Eye (tissue), 1 donor: ENCODE measurements at places on chromosomes 7 and 10.

DNA sequence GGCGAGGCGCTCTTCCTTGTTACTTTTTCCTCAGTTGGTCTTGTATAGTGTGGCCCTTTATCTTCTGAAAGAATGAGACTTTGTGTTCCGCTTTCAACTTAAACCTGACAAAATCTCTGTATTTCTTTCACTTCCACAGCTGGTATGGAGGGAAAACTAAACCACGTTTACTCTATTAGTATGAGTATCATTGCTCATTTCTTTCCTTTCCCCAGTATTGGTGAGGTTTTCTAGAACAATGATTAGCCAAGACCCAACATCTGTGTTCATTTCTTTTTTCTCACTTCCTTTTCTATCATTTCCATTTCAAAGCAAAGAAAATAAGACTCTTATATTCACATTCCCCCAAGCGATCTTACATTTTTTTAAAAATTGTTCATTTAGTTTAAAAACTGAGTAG, 165.3 kb downstream of the PAXIP1 start:
- DNase-seq, result no peak

DNA sequence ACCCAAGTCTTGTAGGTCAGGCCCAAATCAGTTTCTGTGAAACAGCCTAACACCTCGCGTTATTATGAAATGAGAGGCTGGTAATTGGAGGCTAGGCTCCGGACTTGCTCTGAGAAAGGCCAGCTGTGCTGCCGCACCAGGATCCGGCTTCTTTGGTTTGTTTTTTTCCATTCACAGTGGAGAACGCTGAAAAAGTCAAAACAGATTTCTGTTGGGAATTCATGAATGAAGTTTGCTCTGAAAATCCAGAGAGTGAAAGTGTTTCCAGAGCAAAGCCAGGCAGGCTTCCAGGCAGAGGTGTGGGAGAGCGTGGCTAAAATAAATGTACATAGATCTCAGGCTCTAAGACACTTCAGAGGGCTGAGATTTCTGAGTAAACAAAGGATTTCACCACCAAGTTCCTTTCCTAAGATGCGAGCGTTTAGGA, 240.1 kb downstream of the TRIL start:
- no peak for DNase-seq

DNA sequence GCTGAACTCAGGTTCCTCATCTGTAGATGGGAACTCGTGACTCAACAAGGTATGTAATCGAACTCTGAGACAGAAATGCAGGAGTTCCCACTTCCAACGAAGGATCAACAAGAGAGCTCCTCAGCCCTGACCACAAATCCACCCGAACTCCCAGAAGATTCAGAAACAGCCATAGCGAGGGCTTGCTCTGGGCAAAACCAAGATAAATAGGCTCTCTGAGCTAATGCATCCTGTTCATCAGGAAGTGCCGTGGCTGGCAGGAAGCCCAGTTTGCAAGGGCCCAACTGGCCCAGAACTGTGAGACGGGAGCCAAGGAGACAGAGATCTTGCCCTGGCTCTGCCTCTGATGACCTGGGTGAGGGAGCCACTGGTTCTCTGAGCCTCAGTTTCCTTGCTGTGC, 141.7 kb upstream of the PFKP start:
- no peak for DNase-seq

GRCh38 chr10:32190890-32191491, 134.8 kb upstream of the KIF5B start:
- peak; percentile 79 for DNase-seq

DNA sequence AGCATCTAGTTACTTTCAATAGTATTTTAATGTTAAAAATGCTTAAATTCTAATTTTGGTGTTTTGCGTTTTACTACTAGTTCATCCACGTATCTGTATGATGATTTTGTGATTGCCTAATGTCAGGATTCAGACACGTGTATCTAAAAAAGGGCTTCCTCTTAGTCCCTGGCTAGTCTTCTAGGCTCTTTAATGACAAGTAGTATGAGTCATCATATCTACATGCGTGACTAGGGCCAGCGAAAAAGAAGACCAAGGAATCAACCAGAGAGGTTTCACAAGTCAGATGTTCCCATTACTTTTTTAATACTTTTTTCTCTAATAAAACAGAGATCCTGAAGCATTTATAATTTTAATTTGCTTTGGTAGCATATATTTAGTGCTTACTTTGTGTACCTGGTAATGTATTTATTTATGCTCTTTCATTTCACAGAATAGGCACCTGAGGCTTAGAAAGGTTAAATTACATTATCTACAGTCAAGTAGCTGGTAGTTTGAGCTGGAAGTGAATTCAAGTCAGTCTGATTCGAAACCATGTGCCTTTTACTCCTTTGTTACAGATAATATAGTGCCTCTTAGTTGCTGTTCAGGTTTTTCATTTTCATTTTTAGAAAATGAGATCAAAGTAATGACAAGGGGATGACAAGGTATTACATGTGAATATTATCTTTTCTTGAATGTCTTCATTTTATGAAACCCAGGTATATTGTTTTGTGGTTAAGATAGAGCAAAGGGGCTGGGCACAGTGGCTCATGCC, 140.3 kb downstream of the FOXP2 start:
- no peak for DNase-seq

- no peak for DNase-seq
Observed at GRCh38 chr10:78995987-78996791, 72.6 kb upstream of the ZMIZ1 start.

DNA sequence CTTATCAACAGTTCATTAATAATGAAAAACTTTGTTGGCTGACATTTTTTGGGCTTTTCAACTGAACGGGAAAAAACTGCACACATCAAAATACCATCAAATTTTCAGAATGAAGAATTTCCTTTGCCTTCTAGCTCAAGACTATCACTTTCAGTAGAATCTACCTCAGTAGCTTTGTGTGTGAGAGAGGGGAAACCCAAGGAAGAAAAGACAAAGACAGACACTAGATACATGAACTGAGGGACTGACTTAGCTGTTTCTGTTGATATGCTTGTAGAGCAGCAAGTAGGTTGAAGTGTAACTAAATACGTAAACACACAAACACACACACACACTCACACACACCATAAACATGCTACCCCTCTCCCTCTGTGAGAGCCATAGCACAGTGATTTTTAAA, 257.1 kb downstream of the CDK14 start:
- DNase-seq, result no peak

- no peak for DNase-seq
Observed at GRCh38 chr10:86712317-86712707, 44.0 kb downstream of the LDB3 start.

- no peak for DNase-seq
Observed at GRCh38 chr7:53050433-53050832, 15.0 kb downstream of the POM121L12 start.

- peak; percentile 77 for DNase-seq
Observed at GRCh38 chr10:8051109-8051821, 3.2 kb upstream of the GATA3 start.

GRCh38 chr10:29285624-29286051, 3.2 kb upstream of the LYZL1 start:
- no peak for DNase-seq

DNA sequence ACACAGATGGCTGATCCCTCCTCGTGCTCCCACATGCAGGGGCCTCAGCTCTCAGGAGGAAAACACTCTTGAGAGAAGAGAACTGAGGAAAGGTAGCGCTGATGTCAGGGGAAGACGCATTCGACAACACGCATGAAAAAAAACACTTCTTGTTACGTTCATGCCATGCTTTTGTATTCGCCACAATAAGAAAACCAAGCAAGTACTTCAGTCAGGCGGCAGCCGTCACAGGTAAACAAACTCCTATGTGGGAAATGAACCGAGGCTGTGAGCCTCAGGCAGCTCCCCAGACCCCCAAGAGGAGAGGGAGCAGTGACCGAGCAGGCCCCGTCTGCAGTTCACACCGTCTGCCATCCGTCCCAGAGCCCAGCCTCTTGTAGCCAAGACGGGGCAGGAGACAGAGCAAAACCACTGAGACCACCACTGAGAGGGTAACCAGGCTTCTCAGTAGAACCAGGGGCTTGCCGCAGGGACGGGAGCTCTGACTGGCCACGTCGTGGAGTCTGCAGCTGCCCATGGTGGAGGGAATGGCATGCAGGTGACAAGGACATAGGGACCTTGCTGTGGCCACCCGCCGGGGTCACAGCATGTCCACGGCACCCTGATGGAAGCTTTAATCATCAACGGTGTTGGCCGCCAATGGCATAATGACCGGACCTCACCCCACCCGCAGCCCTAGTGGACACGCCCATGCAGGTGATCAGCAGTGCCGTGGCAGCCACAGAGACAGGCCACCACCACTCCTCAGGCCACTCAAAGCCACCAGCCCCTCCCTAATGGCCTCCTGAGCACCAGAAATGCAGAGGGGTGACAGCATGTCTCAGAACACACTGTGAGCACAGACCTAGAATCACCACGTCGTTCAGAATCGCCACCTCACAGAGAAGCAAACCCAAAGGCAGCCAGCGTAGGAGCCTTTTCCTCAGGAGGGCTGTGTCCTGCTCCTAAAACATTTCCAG, 304.3 kb downstream of the PTPRN2 start:
- no peak for DNase-seq

DNA sequence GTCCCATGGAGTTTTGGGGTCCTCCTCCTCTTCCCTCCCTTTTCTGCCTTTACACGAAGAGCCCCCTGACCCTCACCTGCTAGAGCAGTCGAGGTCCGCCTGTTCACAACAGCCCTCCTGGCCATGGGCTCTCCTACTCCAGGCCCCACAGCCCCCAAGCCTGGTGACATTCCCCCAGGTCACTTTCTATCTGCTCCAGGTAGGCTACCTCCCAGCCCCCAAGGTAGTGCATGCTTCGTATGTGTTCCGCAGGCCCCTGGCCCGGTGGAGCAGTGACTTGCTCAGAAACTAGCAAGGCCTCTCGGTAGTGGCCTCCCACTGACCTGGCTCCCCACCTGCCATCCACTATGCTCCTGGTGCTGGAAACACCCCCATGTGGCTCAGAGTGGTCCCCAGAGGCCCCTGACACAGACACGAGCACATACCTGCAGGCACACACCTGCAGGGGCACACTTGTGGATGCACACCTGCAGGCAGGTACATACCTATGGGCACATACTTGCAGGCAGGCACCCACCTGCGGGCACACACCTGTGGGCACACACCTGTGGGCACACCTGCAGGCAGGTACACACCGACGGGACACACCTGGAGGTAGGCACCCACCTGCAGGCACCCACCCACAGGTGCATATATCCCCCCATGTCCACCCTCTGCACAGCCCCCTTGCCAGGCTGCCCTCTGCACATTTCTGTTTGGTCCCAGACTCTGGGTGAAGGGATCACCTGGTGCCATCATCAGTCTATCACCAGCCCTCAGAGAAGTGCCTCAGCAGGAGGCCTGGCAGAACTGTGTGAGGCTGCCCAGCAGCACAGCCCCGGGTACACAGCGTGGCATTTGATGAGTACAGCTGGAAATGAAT, 322.5 kb downstream of the PTPRN2 start:
- no peak for DNase-seq

DNA sequence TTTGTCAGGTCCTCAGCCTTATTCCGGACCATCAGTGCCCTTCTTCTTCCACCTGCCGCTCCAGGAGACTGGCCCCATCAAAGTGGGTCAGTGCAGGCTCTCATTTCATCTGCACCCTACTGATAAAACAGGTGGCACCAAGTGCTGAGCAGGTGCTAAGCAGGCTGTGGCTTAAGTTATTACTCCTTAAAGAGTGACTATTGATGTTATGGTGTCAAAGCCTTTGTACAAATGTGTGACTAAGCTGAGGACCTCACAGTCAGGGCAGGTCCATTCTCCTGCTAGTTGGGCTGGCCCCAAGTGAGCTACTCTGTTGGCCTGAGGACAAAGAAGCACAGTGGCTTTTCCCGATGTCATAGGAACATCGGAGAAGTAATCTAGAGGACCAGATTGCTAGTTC, 11.2 kb upstream of the CALD1 start:
- no peak for DNase-seq

DNA sequence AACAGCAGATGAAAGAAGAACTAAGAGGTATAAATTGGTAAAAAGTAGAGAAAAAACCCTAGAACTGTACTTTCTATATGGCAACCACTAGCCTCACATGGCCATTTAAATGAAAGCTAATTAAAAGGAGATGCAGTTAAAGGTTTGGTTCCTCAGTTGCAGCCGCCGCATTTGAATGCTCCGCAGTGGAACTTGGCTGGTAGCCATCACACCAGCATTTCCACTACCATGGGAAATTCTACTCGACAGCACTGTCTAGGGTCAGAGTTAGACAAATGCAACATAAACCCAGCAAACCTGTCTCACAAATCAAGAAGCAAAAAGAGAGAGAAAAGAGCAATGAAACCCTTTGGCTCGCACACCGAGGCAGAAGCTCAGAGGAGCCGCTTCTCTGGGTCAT, 29.7 kb downstream of the VIPR2 start:
- DNase-seq, result no peak

DNA sequence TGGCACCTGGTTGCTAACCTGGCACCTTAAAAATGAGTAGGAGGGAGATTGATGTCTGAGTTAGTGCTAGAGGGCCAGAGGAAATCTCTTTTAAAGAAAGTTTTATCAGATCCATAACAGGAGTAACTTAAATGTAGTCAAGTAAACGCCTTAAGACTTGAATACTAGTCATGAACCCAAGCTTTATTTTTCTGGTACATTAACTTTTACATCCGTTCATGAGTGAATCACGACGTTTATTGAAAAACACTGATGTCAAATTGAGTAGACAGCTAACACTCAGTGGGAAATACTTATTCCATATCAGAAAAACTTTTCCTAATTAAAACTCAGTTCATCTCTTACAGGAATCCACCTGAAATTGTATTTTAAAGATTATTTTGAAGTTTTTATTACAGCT, 6.9 kb upstream of the LAMB1 start:
- DNase-seq, result no peak

GRCh38 chr10:102777711-102778453, 34.1 kb downstream of the WBP1L start:
- no peak for DNase-seq

GRCh38 chr7:32062150-32062549, 8.1 kb downstream of the PDE1C start:
- DNase-seq, result peak; percentile 43

- DNase-seq, result peak; percentile 79
Observed at GRCh38 chr7:129163875-129164544, 19.5 kb downstream of the TSPAN33 start.

DNA sequence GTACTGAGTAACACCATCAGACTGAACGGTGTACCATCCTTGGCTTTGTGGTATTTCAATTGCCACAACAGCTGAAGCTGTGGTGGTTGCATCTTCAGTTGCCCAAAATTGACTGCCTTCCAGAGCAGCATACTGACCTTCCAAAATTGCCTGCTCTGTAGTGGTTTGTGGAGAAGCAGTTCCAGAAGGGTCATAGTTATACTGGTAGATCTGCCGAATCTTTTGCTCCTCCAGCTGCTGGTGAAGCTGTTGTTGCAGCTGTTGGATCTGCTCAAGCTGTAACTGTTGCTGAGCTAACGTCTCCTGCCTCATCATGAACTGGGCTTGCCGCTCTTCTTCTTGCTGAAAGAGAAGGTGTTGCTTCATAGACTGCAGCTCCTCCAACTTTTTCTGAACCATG, 212.2 kb downstream of the PCLO start:
- DNase-seq, result no peak

GRCh38 chr7:1397491-1398327, 61.6 kb downstream of the MICALL2 start:
- no peak for DNase-seq

DNA sequence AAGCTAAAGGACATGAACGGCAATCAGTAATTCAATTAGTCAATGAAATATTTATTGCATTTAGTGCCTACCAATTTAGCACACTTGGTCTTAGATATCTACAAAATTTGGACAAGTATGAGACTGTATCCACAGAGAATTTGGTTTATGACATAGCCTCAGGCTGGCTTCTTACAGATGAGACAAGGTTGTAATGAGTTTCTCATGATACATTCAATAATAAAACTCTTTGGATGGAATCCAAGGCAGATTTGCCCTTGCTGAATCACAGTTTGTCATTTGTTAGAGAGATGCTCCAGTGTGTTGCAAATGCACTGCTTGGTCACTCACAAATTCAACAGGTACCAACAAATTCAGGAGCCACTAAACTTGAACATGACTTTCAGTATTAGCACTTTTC, 162.5 kb downstream of the GPR37 start:
- DNase-seq, result no peak
